ENCODE measurements at places on chromosomes 3 and 15.

GRCh38 chr15:57545995-57546394 is 45.7 kb upstream of the MYZAP start:
- H3K4me1 ChIP-seq = no peaks in the 10 kb centered on the region
- no peaks in the 10 kb centered on the region for H3K36me3 ChIP-seq
- H3K4me3 ChIP-seq = no peak overlapping the region
- no peak overlapping the region for H3K27ac ChIP-seq
- H3K27me3 ChIP-seq = no peaks in the 10 kb centered on the region

GRCh38 chr3:65436580-65436979 is 602.1 kb downstream of the MAGI1 start:
- H3K4me1 ChIP-seq = no peaks in the 10 kb centered on the region
- no peak overlapping the region for H3K27ac ChIP-seq
- H3K4me3 ChIP-seq = no peak overlapping the region
- DNase-seq = no peak
- no peaks in the 10 kb centered on the region for H3K36me3 ChIP-seq

- DNase-seq = no peak
- H3K27ac ChIP-seq = no peak overlapping the region
- no peak overlapping the region for H3K4me3 ChIP-seq
- no peaks in the 10 kb centered on the region for H3K27me3 ChIP-seq
- H3K36me3 ChIP-seq = peaks cover 26% of the 10 kb centered on the region
Measured at GRCh38 chr15:25796395-25796794, 66.7 kb downstream of the ATP10A start.

DNA sequence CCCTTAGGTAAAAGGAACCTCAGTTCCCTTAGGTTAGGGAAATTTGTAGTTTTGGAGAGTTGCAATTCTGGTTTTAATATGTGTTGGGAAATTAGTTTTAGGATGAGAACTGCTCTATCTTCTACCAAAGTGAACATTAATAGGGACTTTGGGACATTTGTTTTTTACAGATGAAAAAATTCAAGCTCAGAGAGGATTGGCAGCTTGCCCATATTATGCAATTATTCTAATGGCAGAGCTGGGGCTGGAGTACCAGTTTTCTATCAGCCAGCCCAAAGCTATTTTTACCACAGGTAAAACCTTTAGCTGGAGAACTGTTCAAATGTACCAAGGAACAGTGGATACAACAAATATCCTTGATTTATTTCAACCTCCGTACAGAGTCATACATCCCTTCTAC is 127.0 kb downstream of the CPNE4 start:
- no peaks in the 10 kb centered on the region for H3K27me3 ChIP-seq
- H3K4me3 ChIP-seq = no peak overlapping the region
- no peaks in the 10 kb centered on the region for H3K36me3 ChIP-seq
- H3K27ac ChIP-seq = no peak overlapping the region
- H3K4me1 ChIP-seq = no peaks in the 10 kb centered on the region

DNA sequence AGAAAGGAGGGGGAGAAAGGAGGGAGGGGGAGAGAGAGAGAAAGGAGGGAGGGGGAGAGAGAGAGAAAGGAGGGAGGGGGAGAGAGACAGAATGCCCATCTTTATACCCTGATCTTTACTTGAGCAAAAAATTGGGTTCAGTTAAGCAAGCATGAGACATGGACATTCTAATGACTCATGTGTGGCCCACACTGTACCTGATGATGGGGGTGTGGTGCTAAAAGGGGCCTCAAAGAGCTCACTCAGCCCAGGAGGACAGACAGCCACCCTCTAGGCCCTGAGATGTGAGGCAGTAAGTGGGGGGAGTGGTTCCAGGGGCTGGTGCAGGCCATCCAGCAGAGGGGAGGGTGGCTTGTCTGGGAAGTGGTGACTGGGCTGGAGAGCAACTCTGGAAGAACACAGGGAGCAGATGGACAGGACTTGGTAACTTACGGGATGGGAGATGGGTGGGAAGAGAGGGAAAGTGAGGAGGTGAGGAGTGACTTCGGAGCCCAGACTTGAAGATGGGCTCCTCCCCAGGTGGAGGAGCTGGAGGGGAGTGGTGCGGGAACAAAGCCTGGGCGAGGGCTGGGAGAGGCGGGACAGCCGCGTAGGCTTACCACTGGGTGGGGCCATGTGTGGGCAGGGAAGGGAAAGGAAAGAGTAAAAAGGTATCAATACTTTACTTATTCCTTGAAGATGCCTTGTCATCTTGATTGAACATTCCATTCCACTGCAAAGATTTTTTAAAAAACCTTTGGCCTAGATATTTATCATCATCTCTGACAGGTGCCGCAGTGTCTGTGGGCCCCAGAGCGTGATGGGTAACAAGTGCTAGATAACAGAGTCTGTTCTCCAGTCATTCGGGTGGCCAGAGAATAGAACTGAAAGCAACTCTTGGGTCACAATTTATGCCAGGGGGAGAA is 32.3 kb downstream of the TSPAN3 start:
- DNase-seq = peak; percentile 23
- H3K4me1 ChIP-seq = no peaks in the 10 kb centered on the region
- H3K27ac ChIP-seq = peak overlapping the region; percentile 60
- peaks cover 76% of the 10 kb centered on the region for H3K36me3 ChIP-seq
- peak overlapping the region; percentile 5 for H3K4me3 ChIP-seq
- no peaks in the 10 kb centered on the region for H3K27me3 ChIP-seq

DNA sequence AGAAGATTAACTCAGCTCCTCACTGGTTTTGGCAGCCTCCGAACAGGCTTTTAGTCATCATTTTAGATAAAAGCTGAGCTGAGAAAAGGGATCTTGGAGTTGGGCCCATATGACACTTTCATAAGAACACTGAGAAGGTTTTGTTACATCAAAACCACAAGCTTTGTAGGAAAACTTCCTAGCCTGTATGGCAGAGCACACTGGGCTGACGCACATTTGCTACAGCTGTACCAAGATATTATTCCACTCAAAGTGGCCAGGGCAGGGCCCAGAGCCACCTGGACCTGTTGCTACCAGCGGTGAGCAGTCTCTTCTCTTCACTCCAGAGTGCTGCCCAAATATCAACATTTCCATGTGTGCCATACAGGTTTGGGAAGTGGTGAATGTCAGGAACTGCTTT is 160.5 kb upstream of the CCDC54 start:
- no peak overlapping the region for H3K4me3 ChIP-seq
- peaks cover 12% of the 10 kb centered on the region for H3K27me3 ChIP-seq
- H3K27ac ChIP-seq = no peak overlapping the region
- no peaks in the 10 kb centered on the region for H3K36me3 ChIP-seq
- H3K4me1 ChIP-seq = no peaks in the 10 kb centered on the region

DNA sequence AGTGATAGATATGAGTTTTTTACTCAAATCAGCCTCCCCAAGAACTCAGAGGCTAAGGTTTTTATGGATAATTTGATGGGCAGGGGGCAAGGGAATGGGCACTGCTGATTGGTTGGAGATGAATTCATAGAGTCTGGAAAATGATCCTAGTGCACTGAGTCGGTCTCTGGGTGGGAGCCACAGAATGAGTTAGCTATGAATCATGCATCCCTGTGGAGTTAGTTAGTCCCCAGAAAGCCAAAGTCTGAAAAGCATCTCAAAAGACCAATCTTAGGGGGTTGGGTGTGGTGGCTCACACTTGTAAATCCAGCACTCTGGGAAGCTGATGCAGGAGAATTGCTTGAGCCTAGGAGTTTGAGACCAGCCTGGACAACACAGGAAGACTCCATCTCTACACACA is 516.1 kb downstream of the AGBL1 start:
- H3K4me3 ChIP-seq = no peak overlapping the region
- H3K27ac ChIP-seq = no peak overlapping the region
- H3K36me3 ChIP-seq = no peaks in the 10 kb centered on the region
- H3K27me3 ChIP-seq = no peaks in the 10 kb centered on the region

DNA sequence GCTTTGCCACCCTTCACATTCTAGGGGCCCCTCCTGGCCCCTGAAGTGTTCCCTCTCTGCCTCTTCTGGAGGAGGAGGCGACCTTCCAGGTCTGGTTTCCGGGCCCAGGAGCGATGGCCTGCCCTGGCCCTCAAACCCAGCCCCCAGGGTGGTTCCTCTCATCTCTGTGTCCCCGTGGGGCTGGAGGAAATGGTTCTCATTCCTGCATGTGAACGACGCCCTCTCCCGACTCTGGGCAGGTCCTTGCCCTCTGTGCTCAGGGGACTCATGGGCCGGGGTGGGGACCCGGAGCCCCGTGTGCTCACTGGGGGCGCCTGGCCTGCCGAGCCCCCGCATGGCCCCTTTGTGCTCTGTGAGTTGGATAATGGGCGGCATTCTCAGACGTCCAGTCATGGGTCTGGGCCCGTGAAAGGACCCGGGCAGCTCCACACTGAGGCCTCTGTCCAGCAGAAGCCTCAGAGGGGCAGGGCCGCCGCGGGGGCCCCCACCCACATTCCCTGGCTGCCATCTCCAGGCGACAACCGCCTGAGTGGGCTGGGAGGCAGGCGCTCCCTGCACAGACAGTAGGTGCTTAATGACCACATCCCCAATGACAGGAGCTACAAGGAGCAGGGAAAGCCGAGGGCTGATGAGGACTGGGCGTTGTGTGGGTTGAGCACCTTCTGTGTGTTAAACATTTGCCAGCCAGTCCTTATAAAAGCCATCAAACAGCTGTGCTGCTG is 5.5 kb upstream of the PLXND1 start:
- DNase-seq = no peak
- H3K36me3 ChIP-seq = no peaks in the 10 kb centered on the region
- H3K4me3 ChIP-seq = no peak overlapping the region
- H3K27ac ChIP-seq = no peak overlapping the region
- peaks cover 20% of the 10 kb centered on the region for H3K27me3 ChIP-seq
- peaks cover 5% of the 10 kb centered on the region for H3K4me1 ChIP-seq

DNA sequence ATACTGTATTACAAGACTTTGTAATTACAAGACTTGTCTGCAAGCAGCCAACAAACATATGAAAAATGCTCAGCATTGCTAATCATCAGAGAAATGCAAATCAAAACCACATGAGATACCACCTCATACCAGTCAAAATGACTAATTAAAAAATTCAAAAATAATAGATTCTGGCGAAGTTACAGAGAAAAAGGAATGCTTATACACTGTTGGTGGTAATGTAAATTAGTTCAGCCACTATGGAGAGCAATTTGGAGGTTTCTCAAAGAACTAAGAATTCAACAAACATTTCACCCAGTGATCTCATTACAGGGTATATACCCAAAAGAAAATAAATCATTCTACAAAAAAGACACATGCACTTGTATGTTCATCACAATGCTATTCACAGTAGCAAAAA is 617.5 kb upstream of the CCDC54 start:
- no peaks in the 10 kb centered on the region for H3K36me3 ChIP-seq
- H3K27ac ChIP-seq = no peak overlapping the region
- H3K27me3 ChIP-seq = no peaks in the 10 kb centered on the region
- no peak overlapping the region for H3K4me3 ChIP-seq
- DNase-seq = no peak

GRCh38 chr3:55163421-55163820 is 235.6 kb upstream of the LRTM1 start:
- H3K36me3 ChIP-seq = no peaks in the 10 kb centered on the region
- no peaks in the 10 kb centered on the region for H3K4me1 ChIP-seq
- H3K27ac ChIP-seq = no peak overlapping the region
- H3K27me3 ChIP-seq = no peaks in the 10 kb centered on the region
- DNase-seq = no peak

- no peak overlapping the region for H3K27ac ChIP-seq
- H3K36me3 ChIP-seq = no peaks in the 10 kb centered on the region
- H3K27me3 ChIP-seq = peaks cover 17% of the 10 kb centered on the region
- DNase-seq = no peak
Measured at GRCh38 chr3:53658613-53659193, 164.3 kb downstream of the CACNA1D start.

DNA sequence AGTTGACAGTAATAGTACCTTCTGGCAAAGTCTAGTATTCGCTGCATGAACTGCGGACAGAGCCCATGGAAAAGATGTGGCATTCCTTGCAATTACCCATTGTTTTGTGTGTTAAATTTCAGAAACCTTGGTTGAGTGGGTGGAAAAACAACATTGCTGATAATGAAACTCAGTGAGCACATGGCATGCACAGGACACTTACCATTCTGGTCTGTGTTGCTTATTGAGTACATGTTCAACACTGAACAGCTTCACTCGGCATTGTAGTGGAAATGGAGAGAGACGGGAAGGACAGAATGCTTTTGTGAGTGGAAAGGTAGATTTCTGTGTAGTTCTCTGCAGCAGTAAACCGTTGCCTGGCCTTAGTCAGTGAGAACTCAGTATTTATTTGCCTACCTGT is 165.3 kb downstream of the FNDC3B start:
- peaks cover 3% of the 10 kb centered on the region for H3K36me3 ChIP-seq
- H3K27ac ChIP-seq = no peak overlapping the region
- no peak overlapping the region for H3K4me3 ChIP-seq
- H3K27me3 ChIP-seq = no peaks in the 10 kb centered on the region
- no peaks in the 10 kb centered on the region for H3K4me1 ChIP-seq

GRCh38 chr15:35078221-35078915 is 6.7 kb downstream of the NANOGP8 start:
- no peaks in the 10 kb centered on the region for H3K36me3 ChIP-seq
- H3K27ac ChIP-seq = no peak overlapping the region
- peaks cover 3% of the 10 kb centered on the region for H3K27me3 ChIP-seq
- DNase-seq = peak; percentile 52
- no peaks in the 10 kb centered on the region for H3K4me1 ChIP-seq

DNA sequence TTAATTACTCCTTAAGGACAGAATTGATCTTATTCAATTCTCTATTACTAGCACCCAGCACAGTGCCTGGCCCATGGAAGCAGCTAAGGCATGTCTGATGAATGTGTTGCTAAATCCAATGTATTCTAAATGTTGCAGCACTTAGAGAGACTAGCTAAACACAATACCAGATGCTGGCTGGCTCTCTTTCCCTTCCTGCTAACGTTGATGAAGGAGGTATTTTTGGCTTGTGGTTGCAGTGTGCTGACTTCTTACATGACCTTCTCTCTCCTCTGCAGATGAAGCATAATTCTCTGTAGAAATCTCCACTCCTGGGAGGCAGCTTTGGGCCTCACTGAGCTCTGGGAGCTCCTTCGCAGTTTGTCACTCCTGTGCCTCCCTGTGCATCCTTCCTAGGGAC is 183.6 kb downstream of the PEX5L start:
- peaks cover 3% of the 10 kb centered on the region for H3K27me3 ChIP-seq
- H3K4me3 ChIP-seq = no peak overlapping the region
- no peak for DNase-seq

DNA sequence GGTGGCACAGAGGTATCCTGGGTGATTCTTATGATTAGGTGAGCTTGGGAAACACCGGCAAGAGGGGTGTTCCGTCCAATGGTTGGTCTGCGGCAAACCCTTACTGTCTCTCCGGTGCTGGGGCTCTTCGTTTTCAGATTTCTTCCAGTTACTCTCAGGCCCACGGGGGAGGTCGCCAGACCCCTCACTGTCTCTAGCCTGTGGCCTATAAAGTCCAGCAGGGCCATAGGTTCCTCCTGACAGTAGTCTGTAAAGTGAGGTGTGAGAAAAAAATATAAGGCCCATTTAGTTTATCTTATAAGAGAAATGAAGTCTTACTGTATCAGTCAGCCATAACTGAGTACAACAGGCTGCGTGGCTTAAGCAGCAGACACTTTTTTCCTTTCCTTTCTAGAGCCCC is 1.4 kb downstream of the ESYT3 start:
- no peak for DNase-seq
- peaks cover 54% of the 10 kb centered on the region for H3K27me3 ChIP-seq
- no peak overlapping the region for H3K27ac ChIP-seq
- no peaks in the 10 kb centered on the region for H3K36me3 ChIP-seq
- H3K4me3 ChIP-seq = no peak overlapping the region

- H3K4me3 ChIP-seq = no peak overlapping the region
- peak overlapping the region; percentile 83 for H3K27ac ChIP-seq
- peaks cover 6% of the 10 kb centered on the region for H3K36me3 ChIP-seq
- no peak for DNase-seq
- H3K27me3 ChIP-seq = no peaks in the 10 kb centered on the region
Measured at GRCh38 chr15:50134524-50135024, 15.5 kb upstream of the ATP8B4 start.

GRCh38 chr3:171522651-171523050 is 62.4 kb upstream of the TNIK start:
- no peaks in the 10 kb centered on the region for H3K36me3 ChIP-seq
- no peaks in the 10 kb centered on the region for H3K4me1 ChIP-seq
- no peak for DNase-seq
- no peak overlapping the region for H3K27ac ChIP-seq
- peaks cover 3% of the 10 kb centered on the region for H3K27me3 ChIP-seq
- H3K4me3 ChIP-seq = no peak overlapping the region

Measured in activated CD8-positive, alpha-beta T cell treated with anti-CD3 and anti-CD28 coated beads, Interleukin-2, amount 10 ng/mL, durations not matched to agents 7 days and 5 days (primary cell).